Mesenteric fat pad (tissue), 1 donor: ENCODE measurements at places on chromosomes 6 and 20. TPM values are rescaled to one million over a fixed set of nuclear protein-coding genes. Genes with fewer than 3 reads are reported as not detected.
A peak's percentile ranks its signal among the peaks of the same experiment; 100 is the strongest.

- DNase-seq, result no peak
These were observed 91.9 kb upstream of the CLDN20 start for GRCh38 chr6:155171747-155172449.

DNA sequence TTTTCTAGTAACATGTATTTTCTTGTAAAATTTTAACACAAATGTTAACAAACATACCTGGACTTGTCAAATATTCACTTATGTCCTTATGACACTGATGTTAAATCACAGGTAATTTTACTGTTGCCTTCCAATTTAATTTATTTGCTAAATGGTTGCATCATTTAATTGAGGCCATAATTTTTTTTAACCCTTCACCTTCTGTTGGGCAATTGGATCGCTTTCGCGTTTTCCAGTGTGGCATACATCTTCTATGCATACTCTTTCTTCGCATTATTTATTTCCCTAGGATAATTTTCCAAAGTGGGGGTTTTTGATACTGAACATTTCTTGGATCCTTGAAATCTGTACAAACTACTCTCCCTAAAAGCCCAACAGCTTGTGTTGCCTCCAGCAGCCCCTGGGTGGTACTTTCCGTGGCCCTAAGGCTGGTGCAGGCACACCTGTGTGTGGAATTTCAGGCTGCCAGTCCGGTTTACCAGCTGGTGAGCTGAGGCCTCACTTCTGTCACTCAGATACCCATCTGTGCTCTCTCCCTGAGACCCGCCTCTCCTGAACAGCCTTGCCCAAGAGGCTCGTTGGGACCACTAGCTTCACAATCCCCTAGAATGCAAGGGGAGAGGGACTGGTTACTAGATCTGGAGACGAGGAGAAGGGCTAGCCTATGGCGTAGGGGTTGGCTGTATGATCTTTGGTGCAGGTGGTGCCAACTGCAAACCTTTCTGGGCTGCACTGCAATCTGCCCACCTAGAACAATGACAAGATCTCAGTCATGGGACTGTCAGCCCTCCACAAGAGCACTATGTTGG, 11.2 kb upstream of the C20orf144 start:
- no peak for DNase-seq

DNA sequence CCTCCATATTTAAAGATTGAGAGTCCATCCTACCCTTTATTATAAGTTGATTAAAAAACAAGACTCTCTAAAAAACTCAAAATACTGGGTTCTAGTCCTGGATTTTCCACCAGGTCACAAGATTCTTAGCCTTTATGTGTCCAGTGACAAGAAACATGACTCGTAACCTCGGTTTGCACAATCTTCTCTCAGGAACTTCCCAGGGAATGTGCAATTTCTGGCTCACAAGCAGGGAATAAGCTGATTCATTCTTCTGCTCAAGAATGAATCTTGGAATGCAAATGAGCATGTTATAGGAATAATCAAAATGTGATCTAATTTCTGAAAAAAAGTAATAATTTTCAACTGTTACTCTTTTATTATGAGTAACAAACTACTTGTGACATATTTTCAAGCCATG, 45.1 kb downstream of the OGFRL1 start:
- DNase-seq, result no peak

- DNase-seq, result no peak
These were observed 52.1 kb downstream of the HNF4A start for GRCh38 chr20:44407402-44408184.

DNA sequence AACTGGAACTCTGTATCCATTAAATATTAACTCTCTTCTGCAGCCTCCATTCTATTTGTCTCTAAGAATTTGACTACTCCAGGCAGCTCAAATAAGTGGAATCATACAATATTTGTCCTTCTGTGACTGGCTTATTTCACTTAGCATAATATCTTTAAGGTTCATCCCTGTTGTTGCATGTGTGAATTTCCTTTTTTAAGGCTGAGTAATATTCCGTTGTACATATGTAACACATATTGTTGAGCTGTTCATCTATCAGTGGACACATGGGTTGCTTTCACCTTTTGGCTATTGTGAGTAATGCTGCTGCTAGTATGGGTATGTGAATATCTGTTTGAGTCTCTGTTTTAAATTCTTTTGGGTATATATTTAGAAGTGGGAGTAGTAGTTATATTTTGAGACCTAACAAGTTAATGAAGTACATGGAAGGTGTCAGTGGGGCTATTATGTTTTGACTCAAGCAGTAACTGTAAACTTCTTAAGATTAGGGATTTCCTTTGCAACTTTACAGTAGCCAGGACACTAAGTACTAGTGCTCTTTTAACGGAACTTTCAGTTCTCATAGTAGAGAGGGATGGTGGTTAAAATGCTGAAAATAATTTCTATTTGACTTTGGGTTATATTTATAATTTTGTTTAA, 29.7 kb upstream of the TMEM217 start:
- no peak for DNase-seq

DNA sequence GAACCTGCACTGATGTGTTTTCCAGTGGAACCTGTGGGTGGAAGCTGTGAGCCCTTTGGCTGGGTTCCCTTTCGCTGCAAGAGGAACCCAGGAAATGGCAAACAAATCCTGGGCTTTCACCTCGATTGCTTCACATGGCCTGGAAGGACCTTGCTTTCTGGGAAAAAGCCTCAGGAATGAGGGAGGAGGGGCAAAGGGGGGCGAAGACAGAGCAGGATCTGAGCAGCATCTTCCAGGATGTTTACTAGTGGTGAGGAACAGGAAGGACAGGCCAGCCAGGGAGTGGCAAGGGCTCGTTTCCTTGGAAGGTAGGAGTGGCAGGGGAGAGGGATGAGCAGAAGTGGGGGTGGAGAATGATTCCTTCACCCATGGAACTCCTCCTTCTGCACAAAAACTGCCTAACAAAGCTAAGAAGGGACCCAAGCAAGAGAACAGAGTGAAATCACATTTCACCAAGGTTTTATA, 5.9 kb downstream of the SLC2A10 start:
- no peak for DNase-seq

DNA sequence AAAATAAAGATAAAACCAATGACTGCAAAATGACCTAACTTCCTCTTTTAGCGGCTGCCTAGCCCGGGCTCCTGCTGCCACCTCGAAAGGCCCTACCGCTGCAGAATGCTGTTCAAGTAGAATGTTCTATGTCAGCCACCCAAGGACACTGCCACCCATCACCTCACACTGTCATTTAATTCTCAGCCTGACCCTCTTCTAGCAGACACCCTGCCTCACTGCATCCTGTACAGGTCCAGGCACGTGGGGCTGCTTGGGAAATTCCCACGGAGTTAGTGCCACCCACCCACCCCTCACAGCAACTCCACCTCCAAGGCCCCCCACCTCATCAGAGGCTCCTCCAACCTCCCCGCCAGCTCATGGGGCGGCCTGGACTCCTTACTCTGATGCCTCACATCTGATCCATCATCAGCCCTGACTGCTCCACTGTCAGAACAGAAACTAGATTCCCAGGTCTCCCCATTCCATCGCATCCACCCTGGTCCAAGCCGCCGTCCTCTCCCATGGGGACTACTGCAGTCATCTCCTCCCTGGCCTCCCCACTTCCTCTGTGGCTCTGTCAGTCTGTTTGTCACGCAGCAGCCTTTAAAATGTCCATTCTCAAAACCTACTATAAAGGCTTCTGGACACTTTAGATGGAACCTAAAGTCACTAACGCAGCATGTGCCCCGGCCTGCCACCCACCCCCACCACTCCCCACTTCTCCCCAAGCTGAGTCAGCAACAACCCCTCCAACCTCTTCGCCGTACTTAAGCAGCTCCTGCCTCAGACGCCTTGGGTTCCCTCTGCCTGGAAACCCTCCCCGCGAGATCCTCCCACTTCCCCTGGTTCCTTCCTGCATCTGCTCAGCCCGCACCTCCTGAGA, 17.0 kb downstream of the NFATC2 start:
- no peak for DNase-seq

DNA sequence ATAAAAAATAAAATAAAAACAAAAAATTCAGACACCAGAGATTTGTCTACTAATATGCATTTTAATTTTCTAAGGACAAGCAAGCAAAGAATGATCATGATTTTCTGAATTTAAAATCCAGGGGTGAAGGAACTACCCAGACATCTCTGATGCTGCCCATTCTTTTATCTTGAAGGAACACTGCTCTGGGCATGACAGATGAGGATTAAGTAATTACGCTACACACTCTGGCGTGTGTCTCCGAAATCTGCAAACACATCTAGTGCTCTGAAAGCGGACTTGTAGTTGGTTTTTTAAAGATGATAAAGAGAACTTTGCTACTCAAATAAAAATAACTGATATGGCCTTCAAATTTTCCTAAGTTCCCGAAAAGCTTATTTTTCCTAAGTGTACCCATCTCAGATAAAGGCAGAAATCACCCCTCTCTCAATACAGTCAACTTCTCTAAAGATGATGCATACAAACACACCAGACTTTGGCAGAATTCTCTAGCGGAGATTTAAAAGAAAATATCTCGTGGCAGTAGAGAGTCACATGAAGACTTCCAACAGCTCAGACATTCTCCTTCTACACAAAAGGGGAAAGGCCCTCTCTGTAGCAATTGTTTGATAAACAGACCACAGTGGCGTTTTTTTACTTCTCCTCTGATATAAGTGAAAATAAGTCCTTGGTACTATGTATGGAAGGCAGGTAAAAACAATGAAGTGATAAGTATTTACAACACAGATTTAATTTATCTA, 133.8 kb downstream of the BACH2 start:
- no peak for DNase-seq

GRCh38 chr6:21144928-21145327, 448.6 kb upstream of the SOX4 start:
- DNase-seq, result no peak

DNA sequence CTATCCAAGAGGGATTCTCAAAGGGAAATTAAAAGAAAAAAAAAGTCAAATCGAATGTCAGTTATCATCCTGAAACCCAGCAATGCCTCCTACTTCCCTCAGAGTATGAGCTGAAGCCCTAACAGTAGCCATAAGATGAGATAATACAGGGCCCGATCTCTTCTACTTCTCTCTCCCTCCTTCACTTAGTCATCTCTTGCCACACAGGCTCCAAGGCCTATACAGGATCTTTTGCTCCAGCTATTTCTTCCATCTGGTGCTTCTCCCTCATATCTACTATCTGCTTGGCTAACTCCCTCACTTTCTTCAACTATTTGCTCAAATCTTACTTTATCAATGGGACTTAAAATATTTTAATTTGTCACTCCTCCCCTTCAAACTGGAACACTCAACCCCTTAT, 215.3 kb downstream of the RNGTT start:
- DNase-seq, result no peak

DNA sequence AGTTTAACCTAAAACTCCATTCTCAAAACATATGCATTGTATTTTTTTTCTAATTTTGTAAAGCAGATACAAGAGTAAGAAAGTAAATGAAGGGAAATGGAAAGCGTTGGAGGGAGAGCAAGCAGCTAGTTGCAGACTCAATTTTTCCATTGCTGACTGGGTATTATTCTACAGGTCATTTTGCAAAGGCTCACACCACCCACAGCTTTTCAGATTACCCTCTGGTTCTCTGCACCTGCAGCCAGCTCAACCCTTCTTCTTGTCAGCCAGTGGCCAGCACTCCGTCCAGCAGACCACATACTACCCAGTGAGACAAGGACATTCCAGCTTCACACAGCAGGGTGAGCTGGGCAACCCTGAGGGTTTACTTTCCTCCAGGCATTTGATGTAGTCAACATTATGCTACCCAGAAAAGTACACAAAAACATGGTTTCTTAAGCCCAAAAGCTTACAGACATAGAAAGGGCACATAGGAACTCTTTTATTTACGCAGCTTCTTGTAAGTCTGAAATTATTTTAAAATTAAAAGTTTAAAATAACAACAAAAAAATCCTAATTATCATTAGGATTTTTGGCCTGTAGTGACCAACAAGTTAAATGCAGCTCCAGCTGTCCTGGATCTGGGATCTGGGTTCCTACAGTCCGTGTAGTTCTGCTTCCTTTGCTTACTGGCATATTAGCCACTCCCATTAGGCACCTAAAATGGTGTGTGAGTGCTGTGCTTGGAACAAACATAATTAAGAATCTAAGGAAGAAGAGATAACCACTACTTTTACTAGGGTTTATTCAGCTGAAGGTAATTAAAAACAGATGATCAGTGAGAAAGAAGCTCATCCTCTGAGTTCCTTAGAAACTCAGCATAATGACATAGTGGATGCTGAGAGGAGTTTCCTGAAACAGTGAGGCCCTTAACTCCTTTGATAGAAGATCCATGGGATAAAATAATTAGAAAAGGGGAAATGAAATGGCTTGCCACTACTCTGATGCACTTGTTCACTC, 185.3 kb downstream of the PKHD1 start:
- no peak for DNase-seq

- DNase-seq, result peak; percentile 81
These were observed 23.9 kb upstream of the APMAP start for GRCh38 chr20:25016471-25016870.

GRCh38 chr6:154460306-154461071, 50.0 kb downstream of the CNKSR3 start:
- no peak for DNase-seq

DNA sequence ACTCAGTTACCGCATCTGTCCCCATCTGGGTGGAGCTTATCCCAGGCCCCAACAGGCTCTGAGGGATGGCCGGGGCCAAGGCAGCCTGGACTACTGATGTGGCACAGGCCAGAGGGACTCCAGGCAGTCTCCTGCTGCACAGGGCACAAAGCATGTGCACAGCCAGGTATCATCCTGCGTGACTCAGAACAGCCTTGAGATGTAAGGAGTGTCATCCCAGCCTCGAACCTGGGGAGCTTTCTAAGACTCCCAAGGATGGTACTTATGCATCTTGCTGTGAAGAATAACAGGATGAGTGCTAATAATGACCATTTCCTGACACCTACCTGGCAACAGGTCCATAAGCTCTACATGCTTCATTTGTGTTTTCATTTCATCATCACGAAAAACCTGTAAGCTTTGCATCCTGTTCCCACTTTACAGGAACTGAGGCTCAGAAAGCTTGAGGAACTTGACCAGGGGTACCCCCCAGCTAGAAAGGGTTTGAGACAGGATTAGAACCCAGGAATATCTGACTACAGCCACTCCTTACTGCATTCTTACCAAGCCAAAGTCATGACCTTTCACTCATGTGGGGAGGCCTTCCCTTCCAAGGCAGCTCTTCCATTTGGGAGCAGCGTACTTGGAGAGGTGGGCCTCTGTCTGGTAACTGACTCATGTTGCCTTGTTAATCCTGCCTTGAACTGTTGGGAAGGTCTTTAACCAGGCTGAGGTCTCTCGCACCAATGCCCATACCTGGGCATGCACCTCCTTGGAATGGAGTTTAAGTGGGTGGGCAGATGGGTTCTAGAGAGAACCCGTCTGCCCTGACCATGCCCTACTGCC, 1.9 kb downstream of the TRIB3 start:
- no peak for DNase-seq

GRCh38 chr6:155047523-155047922, 52.4 kb downstream of the TIAM2 start:
- no peak for DNase-seq

Gene UBE2C
- total RNA-seq, result not detected

Gene CHRNA4
- not detected for total RNA-seq

Gene DDX43
- 0.32 TPM for total RNA-seq

Gene CDH26
- total RNA-seq, result 1.5 TPM

Gene NKAPL
- total RNA-seq, result 3.1 TPM

Gene SLC17A9
- 12.7 TPM for total RNA-seq

Gene C6orf132
- 1.3 TPM for total RNA-seq
